WTC11 (cell line): ENCODE measurements at places on chromosomes 1 and 21. TPM values are rescaled to one million over a fixed set of nuclear protein-coding genes. Genes with fewer than 3 reads are reported as not detected.

- no peak for DNase-seq
Measured at GRCh38 chr1:78383923-78384322, 106.9 kb upstream of the PTGFR start.

GRCh38 chr1:226119169-226119568 lies 56.7 kb downstream of the H3-3A start:
- no peak for DNase-seq

DNA sequence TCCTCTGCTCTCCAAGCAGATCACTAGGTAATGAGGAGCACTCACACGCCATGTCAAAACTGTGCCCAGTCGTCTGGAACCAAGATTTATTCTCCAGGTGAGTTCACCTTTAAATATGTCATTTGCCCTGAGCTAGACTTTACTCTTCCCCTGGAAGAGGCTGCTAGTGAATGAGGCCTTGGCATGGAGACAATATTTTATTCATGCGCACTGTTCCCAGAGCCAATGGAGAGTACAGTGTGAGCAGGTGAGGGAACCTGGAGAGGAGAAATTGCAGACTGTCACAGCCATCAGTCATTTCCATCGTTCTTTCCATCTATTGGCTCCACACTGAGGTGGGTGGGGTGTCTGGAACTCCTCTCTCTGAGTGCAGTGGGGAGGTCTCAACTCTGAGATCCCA lies 333.6 kb downstream of the KCNH1 start:
- DNase-seq: no peak

DAB1 gene
- 10.7 to 12.3 TPM (median 12.1 TPM) in 3 replicates for total RNA-seq
